ENCODE measurements at places on chromosomes 3 and 15.

- no peak for DNase-seq
Observed at GRCh38 chr15:69072906-69073305, 58.4 kb downstream of the NOX5 start.

DNA sequence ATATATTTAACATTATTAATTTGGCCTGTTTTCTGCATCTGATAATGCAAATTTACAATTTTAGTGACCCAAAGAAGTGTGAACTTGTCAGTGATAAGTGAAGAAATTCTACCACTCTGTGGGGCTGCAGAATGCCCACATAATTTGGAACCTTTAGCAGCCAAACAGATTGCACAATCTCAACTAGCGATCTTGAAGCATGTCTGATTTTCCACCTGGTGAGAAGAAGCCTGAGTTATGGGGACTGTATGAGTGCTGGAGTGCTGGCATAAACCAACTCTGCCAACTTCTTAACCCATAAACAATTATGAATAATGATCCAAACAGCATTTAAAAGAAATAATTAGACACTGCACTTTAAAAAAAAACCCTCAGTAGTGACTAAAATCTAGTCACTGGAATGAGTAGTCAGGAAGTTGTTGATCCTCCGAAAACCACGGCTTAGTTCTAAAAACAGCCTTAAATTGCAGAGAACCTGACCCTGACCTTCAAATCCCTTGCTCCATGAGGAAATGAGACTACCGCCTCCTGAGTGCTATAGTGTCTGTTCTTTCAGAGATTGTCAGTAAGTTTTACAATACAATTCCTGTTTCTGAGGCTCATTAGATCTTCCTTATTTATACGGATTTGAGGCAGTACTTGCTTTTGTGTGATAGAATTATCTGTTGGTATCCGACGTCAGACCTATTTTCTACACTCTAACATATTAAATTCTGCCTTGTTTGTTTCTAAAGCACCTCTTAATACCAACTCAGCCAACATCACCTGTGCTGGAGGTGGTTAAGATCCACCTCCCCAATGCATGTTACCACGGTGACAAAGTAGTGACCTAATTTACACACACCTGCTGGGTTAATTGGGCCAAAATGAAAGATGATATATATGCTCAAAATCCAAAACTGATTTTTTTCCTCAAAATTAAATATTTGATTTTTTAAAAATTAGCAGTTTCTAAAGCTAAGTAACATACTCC is 267.7 kb downstream of the ZBTB20 start:
- DNase-seq, result no peak

DNA sequence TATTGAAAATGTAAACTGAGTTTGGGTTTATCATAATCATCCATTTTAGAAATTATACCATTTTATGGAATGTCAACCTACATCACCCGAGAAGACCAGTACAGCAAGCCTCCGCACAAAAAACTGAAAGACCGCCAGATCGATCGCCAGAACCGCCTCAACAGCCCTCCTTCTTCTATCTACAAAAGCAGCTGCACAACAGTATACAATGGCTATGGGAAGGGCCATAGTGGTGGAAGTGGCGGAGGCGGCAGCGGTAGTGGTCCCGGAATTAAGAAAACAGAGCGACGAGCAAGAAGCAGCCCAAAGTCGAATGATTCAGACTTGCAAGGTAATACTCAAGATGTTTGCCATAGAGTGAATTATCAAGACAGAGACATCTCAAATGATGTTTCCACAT is 197.0 kb downstream of the GHSR start:
- DNase-seq, result no peak

DNA sequence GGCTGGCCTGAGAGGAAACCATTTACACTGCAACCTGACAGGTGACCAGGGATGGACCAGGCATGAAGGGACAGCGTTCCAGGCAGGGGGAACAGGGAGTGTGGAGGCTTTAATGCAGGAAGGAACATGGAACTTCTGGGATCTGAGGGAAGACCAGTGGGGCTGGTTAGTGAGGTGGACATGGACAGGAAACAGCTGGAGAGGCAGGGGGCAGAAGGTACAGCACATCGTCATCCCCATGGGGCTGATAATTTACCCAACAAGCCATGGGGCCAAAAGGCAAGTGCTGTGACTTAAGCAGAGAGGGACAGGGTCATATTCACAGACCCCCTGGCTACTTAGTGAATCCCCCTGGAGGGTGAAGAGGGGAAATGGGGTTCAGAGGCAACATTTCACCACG is 77.0 kb upstream of the LARS2 start:
- DNase-seq, result no peak

DNA sequence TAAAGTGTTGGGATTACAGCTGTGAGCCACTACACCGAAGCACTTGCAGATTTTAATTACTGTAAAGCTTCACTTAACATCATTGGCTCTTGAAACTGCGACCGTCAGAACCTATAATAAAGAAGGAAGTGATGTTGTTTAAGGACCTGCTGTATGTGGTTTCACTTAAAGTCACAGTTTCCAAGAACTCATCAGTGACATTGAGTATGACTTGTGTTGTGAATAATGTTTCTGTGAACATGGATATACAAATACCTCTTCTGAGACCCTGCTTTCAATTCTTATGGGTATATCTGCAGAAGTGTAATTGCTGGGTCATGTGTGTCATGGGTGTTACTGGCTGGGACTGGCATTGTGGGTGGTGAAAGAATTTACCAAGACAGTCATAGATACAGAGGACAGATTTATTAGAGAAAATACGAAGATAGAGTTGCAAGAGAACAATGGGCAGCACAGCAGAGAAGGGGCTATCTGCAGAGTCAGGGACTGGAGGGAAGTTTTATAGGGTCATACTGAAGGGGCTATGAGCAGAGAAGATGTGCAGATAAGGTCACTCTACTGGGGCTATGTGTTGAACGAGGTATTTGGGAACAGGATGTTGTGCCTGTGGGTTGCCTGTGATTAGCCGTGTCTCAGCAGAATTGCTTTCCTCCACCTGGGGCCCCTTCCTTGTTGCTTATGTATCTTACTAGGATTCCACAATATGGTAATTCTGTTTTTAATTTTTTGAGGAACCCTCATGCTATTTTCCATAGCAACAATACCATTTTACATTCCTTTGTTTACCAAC is 4.5 kb downstream of the NDUFB5 start:
- no peak for DNase-seq

GRCh38 chr3:141093971-141094684 is 43.0 kb downstream of the SPSB4 start:
- no peak for DNase-seq

- no peak for DNase-seq
Observed at GRCh38 chr3:121707531-121708273, 41.8 kb downstream of the GOLGB1 start.

- no peak for DNase-seq
Observed at GRCh38 chr3:146590521-146590920, 14.6 kb downstream of the PLSCR5 start.

DNA sequence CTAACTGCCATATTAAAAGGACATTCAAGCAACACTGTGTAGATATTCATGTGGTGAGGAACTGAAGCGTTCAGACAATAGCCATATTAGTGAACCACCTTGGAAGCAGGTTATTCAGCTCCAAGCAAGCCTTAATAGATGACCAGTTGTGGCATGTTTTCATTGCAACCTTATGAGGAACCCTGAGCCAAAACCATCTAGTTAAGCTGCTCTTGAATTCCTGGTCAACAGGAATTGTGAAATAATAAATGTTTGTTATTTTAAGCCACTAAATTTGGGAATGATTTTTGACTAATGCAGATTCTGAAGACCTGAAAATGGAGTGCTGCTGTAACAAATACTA is 73.0 kb downstream of the SPRED1 start:
- no peak for DNase-seq

DNA sequence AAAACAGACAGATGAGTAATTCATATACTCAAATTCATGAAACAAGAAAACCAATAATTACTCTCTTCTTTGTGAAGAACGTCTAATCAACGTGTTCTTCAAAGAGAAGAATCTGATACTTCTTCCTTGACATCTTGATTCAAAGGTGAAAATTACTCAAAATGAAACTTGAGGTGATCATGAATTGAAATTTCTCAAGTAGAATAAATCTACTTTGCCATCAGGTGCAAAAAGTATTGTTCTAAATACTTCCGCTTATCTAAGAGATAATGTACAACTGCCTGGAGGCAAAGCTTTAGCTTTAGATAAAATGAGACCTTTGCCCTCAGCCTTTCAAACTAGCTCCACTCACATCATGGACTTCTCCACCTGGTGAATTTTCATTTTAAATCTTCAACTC is 13.9 kb upstream of the XXYLT1 start:
- no peak for DNase-seq
